ENCODE measurements at places on chromosomes 16 and 17. TPM values are rescaled to one million over a fixed set of nuclear protein-coding genes. Genes with fewer than 3 reads are reported as not detected.

DNA sequence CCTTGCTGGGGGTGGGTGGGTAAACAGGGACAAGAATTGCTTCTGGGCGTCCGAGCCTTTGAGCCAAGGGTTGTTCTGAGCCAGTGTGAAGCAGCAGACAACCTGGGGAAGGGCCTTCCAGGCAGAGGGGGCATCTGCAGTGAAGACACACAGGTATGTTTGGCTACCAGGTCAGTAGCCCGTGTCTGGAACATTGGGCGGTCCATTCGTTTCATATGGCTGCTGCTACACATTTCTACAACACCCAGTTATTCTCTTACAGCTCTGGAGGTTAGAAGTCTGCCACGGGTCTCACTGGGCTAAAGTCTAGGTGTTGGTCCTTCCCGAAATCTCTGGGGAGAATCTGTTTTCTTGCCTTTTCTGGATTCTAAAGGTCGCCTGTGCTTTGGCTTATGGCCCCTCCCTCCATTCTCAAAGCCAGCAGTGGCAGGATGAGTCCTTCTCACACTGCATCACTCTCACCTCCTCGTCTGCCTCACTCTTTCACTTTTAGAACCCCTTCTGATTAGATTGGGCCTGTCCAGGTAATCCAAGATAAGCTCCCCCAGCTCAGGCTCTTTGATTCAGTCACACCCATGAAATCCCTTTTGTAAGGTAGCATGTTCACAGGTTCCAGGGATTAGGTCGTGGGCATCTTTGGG lies 136.1 kb downstream of the CLEC16A start:
- peak overlapping the region; percentile 39 for H3K27ac ChIP-seq
- peaks cover 15% of the 10 kb centered on the region for H3K36me3 ChIP-seq
- H3K4me1 ChIP-seq: peaks cover 92% of the 10 kb centered on the region
- no peaks in the 10 kb centered on the region for H3K27me3 ChIP-seq
- no peak overlapping the region for H3K4me3 ChIP-seq
- DNase-seq: no peak

- H3K27ac ChIP-seq: no peak overlapping the region
- H3K4me3 ChIP-seq: no peak overlapping the region
- no peaks in the 10 kb centered on the region for H3K27me3 ChIP-seq
- H3K36me3 ChIP-seq: no peaks in the 10 kb centered on the region
Measured at GRCh38 chr16:14509675-14510132, 120.4 kb downstream of the PARN start.

GRCh38 chr17:814371-814770 lies 32.2 kb downstream of the MRM3 start:
- no peaks in the 10 kb centered on the region for H3K36me3 ChIP-seq
- H3K4me3 ChIP-seq: no peak overlapping the region
- H3K27ac ChIP-seq: no peak overlapping the region
- no peak for DNase-seq
- H3K4me1 ChIP-seq: no peaks in the 10 kb centered on the region

DNA sequence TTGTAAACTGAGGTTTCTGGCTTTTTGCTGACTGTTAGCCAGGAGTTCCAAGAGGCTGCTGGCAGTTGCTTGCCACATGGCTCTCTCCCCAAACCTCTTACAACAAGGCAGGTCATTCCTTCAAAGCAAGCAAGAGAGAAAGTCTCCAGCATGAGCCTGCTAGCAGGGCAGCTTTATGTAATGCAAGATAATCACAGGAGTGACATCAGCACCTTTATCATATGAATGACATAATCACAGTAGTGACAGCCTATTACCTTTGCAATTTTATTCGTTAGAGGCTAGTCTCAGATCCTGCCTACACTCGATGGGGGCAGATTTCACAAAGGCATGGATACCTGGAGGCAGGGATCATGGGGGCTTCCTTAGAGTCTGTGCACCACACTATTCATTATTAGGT lies 79.5 kb upstream of the KCNJ16 start:
- H3K36me3 ChIP-seq: no peaks in the 10 kb centered on the region
- no peak for DNase-seq
- no peak overlapping the region for H3K27ac ChIP-seq
- H3K4me1 ChIP-seq: no peaks in the 10 kb centered on the region

GRCh38 chr17:38915639-38915995 lies 9.8 kb upstream of the LASP1NB start:
- peaks cover 33% of the 10 kb centered on the region for H3K36me3 ChIP-seq
- no peak overlapping the region for H3K27ac ChIP-seq
- no peaks in the 10 kb centered on the region for H3K27me3 ChIP-seq
- peak; percentile 15 for DNase-seq
- H3K4me3 ChIP-seq: no peak overlapping the region

- H3K27ac ChIP-seq: no peak overlapping the region
- no peaks in the 10 kb centered on the region for H3K27me3 ChIP-seq
- no peak for DNase-seq
- H3K4me3 ChIP-seq: no peak overlapping the region
- no peaks in the 10 kb centered on the region for H3K4me1 ChIP-seq
Measured at GRCh38 chr16:4217204-4218131, 24.4 kb downstream of the SRL start.

- H3K36me3 ChIP-seq: no peaks in the 10 kb centered on the region
- no peak overlapping the region for H3K27ac ChIP-seq
- peaks cover 50% of the 10 kb centered on the region for H3K27me3 ChIP-seq
- peak; percentile 43 for DNase-seq
- no peak overlapping the region for H3K4me3 ChIP-seq
- H3K4me1 ChIP-seq: peaks cover 13% of the 10 kb centered on the region
Measured at GRCh38 chr17:81365148-81365600, 30.1 kb upstream of the BAHCC1 start.

DNA sequence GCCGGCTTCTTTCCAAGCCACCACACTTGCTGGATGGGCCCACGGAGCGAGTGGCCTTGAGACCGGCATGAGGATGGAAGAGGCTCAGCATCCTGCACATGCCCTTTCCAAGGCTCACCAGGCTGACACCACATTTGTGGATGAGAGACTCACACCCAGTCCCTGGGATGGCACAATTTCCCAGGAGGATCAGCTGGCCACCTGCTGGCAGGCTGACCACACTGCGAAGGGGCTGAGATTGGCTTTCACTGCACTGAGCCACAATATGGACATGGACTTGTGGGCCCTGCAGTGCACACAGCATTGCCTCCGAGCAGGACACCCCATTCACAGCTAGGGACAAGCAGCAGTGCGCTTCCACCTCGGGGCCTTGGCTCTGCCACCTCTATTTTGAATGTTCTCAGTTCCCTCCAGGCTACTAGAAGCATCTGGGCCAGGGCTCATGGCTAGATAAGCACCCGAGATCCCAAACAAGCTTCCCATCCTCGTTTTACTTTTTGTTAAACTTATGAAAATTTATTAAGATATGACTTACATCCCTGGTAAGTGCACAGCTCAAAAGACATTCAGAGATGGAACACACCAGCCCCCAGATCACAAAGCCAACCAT lies 25.3 kb upstream of the KSR1 start:
- H3K27ac ChIP-seq: no peak overlapping the region
- no peaks in the 10 kb centered on the region for H3K27me3 ChIP-seq
- H3K4me3 ChIP-seq: no peak overlapping the region
- no peaks in the 10 kb centered on the region for H3K4me1 ChIP-seq
- no peak for DNase-seq

GRCh38 chr16:2707368-2708289 lies 12.4 kb downstream of the PRSS27 start:
- no peaks in the 10 kb centered on the region for H3K27me3 ChIP-seq
- H3K4me1 ChIP-seq: no peaks in the 10 kb centered on the region
- no peak overlapping the region for H3K4me3 ChIP-seq
- DNase-seq: no peak
- H3K27ac ChIP-seq: no peak overlapping the region

- H3K36me3 ChIP-seq: peaks cover 2% of the 10 kb centered on the region
- H3K27ac ChIP-seq: no peak overlapping the region
- no peak overlapping the region for H3K4me3 ChIP-seq
- H3K27me3 ChIP-seq: peaks cover 25% of the 10 kb centered on the region
- peaks cover 7% of the 10 kb centered on the region for H3K4me1 ChIP-seq
- DNase-seq: no peak
Measured at GRCh38 chr16:54430491-54431030, 144.0 kb upstream of the IRX3 start.

- DNase-seq: no peak
- no peaks in the 10 kb centered on the region for H3K27me3 ChIP-seq
- H3K27ac ChIP-seq: no peak overlapping the region
- no peaks in the 10 kb centered on the region for H3K4me1 ChIP-seq
- no peaks in the 10 kb centered on the region for H3K36me3 ChIP-seq
- no peak overlapping the region for H3K4me3 ChIP-seq
Measured at GRCh38 chr16:35463358-35463757, 2003.9 kb downstream of the TP53TG3F start.

- DNase-seq: peak; percentile 96
- H3K4me1 ChIP-seq: peaks cover 64% of the 10 kb centered on the region
- H3K4me3 ChIP-seq: peak overlapping the region; percentile 73
- H3K27me3 ChIP-seq: no peaks in the 10 kb centered on the region
Measured at GRCh38 chr17:59786536-59787319, 79.3 kb downstream of the VMP1 start.

DNA sequence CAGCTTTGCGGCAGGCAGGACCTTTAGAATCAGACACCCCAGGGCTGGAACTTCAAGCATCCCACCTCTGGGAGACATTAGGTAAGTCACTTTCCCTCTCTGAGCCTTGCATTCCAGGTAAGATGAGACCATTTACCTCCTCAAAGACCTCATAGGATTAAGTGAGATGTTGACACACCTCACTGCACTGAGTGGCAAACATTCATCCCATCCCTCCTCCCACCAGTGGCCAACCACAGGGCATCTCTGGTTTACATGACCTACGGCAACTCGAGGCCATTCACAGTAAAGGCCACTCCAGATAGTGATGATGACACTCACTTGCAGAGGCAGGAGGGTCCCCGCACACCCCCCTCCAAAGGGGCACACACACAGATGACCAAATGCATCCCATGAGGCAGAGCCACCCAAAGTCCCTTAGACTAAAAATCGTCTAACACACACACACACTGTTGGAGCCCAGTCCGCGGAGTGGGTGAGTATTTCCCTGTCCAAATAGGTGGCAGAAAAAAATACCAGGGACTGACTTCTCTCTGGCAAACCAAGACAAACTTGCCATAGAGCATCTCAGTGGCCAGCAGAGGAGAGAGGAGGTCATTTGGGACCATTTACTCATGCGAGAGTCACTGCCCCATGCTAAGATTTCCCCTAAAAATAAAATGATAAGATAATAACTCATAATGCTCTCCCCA lies 454.9 kb downstream of the SOX9 start:
- H3K27ac ChIP-seq: no peak overlapping the region
- H3K4me3 ChIP-seq: no peak overlapping the region
- peaks cover 31% of the 10 kb centered on the region for H3K27me3 ChIP-seq
- no peaks in the 10 kb centered on the region for H3K4me1 ChIP-seq

GRCh38 chr17:14717859-14718258 lies 417.0 kb downstream of the HS3ST3B1 start:
- no peak for DNase-seq
- H3K4me3 ChIP-seq: no peak overlapping the region
- no peak overlapping the region for H3K27ac ChIP-seq
- no peaks in the 10 kb centered on the region for H3K4me1 ChIP-seq
- H3K27me3 ChIP-seq: peaks cover 5% of the 10 kb centered on the region
- no peaks in the 10 kb centered on the region for H3K36me3 ChIP-seq

- no peak overlapping the region for H3K27ac ChIP-seq
- no peaks in the 10 kb centered on the region for H3K4me1 ChIP-seq
- DNase-seq: no peak
- no peak overlapping the region for H3K4me3 ChIP-seq
Measured at GRCh38 chr16:19948186-19949104, 63.8 kb upstream of the GPRC5B start.

DNA sequence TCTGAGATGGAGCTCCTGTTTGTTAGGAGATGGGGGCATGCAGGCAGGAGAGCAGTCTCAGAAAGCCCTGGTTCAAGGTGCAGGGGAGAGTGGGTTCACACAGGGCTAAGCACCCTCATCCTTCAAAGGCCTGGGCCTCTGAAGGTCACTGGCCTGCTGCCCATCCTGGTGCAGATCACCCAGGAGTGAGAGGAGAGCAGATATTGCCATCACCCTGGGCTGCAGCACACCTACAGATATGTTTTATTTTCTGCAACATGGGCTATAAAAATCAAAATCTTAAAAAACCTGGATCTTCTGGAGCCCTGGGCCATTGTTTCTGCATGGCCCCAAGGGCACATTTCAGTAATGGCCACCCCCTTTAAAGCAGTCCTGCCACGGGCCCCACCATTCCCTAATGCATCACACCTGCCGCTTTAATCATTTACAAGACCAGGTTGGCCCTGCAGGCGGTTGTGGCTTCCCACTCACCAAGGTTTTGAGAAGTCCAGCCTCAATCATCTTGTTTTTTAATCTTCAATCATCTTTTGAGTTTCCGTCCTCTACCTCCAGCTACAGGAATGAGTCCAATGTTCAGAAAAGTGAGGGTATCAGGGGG lies 20.4 kb upstream of the NUP93 start:
- peaks cover 4% of the 10 kb centered on the region for H3K36me3 ChIP-seq
- H3K27me3 ChIP-seq: no peaks in the 10 kb centered on the region
- H3K4me3 ChIP-seq: peak overlapping the region; percentile 85
- DNase-seq: peak; percentile 62
- H3K4me1 ChIP-seq: peaks cover 44% of the 10 kb centered on the region
- peak overlapping the region; percentile 93 for H3K27ac ChIP-seq

GRCh38 chr16:12775656-12776236 lies 27.9 kb downstream of the CPPED1 start:
- no peaks in the 10 kb centered on the region for H3K27me3 ChIP-seq
- DNase-seq: no peak
- no peak overlapping the region for H3K4me3 ChIP-seq

DNA sequence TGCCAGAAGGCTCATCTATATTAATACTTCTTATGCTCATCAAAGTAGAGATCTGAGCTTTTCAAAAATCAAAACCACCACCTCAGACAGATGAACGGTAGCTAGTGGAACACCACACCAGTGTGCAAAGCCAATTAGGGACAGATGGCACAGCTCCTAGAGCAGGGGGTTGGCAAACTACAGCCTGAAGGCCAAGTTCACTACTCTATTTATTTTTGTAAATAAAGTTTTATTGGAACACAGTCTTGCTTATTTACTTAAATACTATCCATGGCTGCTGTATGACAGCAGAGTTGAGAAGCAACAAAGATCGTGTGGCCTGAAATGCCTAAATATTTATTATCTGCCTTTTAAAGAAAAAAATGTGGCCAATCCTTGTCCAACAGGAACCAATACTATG lies 56.8 kb downstream of the AMFR start:
- no peak overlapping the region for H3K27ac ChIP-seq
- peaks cover 14% of the 10 kb centered on the region for H3K4me1 ChIP-seq
- no peaks in the 10 kb centered on the region for H3K27me3 ChIP-seq
- H3K36me3 ChIP-seq: peaks cover 7% of the 10 kb centered on the region
- H3K4me3 ChIP-seq: no peak overlapping the region
- no peak for DNase-seq

DNA sequence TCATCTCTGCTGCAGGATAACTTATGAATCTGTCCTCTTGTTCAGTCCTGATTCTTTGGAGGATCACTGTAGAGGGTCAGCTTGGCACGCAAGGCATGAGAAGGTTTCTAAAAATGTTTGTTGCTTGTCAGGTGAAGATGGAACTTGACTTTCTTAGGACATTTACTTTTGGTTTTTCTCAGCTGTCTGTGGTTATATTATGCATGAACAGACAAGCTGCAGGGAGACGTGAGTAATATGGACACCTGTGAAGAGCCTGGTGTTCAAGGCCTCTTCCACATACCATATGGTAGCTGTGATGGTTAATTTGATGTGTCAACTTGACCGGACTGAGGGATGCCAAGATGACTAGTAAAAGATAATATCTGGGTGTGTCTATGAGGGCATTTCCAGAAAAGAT lies 270.2 kb upstream of the CPHXL start:
- H3K27ac ChIP-seq: no peak overlapping the region
- no peak for DNase-seq
- H3K4me1 ChIP-seq: no peaks in the 10 kb centered on the region
- H3K4me3 ChIP-seq: no peak overlapping the region

GRCh38 chr16:528111-529011 lies 849 bp downstream of the CAPN15 start:
- no peaks in the 10 kb centered on the region for H3K27me3 ChIP-seq
- DNase-seq: peak; percentile 69
- peak overlapping the region; percentile 92 for H3K4me3 ChIP-seq
- H3K27ac ChIP-seq: peak overlapping the region; percentile 95

SLC35G6 gene
- not detected for total RNA-seq

PRR35 gene
- total RNA-seq: not detected
